NCI-H82 (cell line): ENCODE measurements at places on chromosomes 5 and 9.
A peak's percentile ranks its signal among the peaks of the same experiment; 100 is the strongest.

DNA sequence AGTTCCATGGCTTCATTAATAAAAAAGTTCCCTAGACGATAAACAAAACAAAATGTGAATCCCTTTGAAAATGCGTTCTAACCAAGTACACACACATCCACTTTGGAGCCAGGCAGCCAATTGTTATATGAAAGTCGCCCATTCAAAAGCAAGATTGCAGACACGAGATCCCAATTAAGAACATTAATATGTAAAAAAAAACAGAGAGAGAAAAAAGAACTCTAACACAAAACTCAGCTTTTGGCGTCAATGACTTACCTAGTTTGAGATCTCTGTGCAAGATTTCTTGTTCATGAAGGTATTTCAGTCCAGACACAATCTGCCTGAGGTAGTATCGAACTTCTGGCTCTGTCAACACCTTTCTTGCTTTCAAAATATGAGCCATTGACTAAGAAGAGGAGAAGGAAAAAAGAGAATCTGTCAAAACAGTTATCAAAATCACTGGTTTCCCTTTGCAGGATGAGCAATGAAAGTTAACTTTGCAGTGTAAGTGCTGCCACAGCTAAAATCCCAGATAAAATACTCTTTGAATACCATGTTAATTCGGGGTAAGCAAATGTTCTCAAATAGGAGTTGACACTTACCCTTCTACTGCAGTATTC lies 1.6 kb downstream of the PLK2 start:
- DNase-seq, result no peak

DNA sequence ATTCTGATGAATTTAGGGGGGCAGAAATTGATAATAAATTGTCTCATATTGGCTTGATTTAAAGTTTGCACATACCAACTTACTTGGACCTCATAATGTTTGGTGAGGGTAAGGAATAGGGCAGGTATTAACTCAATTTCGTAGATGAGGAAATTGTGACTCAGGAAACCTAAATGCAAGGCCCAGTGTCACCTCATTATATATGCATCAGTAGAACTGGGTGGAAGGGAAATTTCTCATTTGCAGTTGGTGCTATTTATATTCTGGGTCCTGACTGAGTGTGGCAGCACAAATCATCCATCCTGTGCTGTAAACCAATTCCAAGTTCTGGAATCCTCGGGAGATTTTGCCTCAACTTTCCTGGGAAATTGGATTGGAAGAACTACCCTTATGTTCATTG lies 103.0 kb downstream of the SPATA31D1 start:
- no peak for DNase-seq

DNA sequence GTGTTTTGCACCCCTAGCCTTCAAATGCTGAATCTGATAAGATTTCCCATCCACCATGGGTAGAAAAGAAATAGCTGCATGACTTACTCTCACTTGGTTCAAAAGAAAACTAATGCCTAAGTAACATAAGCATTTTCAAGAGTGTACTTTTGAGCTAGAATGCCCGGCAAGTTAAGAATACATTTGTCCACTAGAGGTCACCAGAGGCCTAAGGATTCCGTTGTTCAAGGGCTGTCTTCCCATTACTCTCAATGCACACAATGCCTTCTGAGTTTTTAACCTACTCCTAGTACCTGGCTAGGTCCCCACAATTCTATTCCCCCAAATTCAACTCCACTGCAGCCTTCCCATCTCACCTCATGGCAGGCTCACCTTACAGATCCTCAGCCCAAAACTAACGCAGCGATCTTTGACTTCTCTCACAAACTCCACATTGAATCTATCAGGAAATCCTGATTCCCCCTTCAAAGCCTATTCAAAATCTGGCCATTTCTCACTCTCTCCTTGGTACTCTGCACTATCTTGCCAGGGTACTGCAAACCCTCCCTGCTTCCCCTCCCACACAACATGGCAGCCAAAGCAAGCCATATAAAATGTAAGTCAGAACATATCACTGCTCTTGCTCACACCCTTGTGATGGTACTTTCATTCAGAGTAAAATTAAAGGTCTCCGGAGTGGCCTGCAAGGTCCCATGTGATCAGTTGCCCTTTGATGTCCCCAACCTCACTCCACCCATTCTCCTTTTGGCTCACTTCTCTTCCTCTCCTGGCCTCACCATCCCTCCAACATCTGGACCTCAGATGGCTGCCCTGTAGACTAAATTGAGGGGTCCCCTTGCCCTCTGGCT lies 13.4 kb downstream of the OXCT1 start:
- peak; percentile 80 for DNase-seq

GRCh38 chr9:91835216-91835615 lies 114.8 kb downstream of the ROR2 start:
- no peak for DNase-seq

DNA sequence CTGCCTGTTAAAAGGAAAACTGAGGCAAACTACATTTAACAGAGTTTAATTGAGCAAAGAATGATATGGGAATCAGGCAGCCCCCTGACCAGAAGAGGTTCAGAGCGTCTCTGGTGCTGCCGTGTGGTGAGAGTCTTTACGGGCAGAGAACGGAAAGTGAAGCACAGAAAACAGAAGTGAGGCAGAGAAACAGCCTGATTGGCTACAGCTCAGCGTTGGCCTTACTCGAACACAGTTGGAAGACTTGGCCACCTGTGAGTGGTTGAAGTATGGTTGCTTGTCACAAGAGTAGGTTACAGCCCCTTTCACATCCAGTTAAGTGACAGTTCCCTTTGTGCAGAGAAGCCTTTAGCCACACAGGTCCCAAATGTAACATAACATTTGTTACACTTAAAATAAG lies 16.9 kb upstream of the FBP1 start:
- DNase-seq, result no peak

DNA sequence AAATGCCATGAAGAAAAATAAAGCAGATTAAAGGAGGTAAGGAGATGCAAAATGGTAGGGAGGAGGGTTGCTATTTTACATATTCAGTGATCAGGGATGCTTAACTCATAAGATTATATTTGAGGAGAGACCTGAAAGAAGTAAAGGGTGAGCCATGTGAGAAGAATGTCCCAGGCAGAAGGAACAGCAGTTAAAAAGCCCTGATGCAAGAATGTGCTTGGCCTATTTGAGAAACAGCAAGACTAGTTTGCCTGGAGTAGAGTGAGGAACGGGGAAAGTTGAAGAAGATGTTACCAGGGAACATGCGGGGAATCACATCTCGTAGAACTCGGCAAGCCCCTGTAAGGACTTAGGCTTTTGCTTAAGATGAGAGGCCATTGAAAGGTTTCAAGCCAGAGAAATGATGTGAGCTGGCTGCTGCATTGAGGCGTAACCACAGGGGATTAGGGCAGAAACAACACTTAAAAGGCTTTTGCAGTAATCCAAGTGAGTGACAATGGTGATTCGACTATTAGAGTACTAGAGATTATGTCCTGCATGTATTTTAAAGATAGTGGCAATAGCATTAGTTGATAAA lies 198.7 kb downstream of the VPS13A start:
- peak; percentile 94 for DNase-seq

DNA sequence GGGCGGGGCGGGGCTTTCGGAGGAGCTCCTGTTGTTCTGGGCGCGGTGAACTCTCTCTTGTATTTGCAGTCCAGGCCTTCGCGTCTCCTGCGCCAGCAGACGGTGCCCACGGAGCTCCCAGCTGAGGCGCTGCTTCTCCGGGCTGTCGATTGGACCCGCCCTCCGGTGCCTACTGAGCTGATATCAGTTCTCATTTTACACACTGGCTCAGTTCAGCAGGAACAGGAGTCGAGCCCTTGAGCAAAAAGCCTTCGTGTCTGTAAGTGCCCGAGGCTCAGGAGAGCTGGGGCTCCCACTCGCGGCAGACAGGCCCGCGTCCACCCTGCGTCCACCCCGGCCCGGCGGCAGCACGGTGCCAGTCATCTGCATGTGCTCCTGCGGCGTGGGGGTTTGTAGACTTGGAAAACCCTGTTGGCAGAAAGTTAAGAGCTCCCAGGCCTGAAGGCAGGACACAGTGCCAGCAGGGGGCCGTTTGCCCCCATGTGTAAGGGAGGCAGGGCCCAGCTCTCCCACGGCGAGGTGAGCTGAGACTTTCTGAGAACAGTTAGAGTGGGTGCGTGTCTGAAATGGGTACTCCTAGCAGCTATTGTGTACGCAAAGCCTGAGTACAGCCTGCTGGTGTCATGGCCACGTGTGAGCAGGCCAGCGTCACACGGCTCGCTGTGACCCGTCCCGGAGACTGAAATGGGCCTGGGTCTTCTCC lies 231.5 kb downstream of the FANCC start:
- DNase-seq, result no peak
